ENCODE measurements at places on chromosomes 1 and 21. TPM values are rescaled to one million over a fixed set of nuclear protein-coding genes. Genes with fewer than 3 reads are reported as not detected.

DNA sequence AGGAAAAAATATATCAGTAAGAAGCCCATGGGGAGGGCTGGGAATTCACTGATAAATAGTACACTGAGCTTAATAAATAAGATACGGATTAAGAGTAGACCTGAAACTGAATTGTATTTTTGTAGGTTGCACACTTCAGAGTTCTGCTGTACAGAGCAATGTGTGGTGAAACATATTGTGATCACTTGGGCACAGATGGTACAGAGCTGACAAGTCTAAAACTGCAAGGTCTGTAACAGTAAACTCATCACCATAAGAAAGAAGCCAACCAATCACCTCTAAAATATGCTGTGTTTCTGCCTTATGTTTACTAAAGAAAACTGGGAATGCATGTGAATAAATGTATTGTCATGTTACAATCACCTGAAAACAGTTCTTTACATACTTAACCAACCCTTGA, 360.7 kb downstream of the MRPL39 start:
- no peak for DNase-seq

GRCh38 chr21:32545948-32546441, 39.3 kb downstream of the TCP10L start:
- no peak for DNase-seq

DNA sequence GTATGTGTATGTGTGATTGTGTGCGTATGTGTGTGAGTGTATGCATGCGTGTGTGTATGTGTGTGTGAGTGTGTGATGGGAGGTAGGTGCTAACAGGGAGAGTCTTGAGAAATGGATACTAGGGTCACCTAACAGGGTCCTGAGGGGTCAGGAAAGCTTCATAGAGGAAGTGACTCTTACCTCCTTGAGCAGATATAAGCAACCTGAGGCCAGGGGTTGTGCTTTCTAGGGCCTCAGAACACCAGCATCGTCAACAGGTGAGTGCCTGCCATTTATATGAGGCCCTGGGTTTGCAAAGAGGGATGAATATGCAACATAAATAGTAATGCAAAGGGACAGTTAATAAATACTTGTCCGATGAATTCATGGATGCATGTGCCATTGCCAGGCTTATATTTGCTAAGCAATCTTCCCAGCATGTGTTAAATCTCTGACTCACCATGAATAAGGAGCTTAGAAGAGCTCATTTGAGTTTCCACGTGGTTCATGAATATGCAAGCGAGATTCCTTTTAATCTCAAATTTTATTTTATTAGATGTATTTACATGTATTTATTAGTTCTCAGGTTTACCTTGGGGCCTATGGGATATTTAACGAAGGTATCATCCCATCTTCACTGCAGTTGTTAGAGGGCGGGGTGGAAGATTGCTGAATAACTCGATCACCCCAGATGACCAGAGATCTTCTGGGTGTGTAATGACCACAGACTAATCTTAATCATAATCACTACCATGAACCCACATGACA, 438.3 kb downstream of the CAMTA1 start:
- no peak for DNase-seq

DNA sequence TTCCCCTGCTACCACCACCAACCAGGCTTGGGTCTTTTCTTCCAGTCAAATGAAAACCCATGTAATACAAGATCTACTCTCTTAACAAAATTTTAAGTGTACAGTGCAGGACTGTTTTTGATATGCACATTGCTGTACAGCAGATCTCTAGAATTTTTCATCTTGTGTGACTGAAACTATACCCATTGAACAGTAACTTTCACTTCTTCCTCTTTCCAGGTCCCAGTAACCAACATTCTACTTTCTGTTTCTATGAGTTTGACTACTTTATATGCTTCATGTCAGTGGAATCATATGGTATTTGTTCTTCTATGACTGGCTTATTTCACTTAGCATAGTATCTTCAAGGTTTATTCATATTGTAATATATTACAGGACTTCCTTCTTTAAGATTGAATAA, 45.3 kb upstream of the PLPPR4 start:
- DNase-seq = no peak

ALX3 gene
- polyA plus RNA-seq = not detected

DNA sequence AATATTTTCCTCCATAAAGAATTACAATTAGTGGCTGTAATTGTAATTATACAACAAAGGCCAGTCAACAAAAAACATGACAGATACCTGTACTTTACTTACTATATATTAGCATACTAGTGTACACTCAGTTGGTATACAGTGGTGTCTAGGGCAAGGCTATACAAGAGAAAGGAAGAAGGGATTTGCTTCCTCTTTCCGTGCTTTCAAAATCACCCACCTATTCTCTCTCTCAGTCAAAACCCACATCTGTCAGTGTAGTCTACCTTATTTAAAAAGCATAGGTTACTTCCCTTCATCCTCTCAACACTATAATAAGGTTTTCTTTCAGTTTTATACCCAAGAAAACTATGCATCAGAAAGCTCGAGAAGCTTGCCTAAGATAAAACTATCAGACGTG, 355.8 kb upstream of the NR5A2 start:
- no peak for DNase-seq

DNA sequence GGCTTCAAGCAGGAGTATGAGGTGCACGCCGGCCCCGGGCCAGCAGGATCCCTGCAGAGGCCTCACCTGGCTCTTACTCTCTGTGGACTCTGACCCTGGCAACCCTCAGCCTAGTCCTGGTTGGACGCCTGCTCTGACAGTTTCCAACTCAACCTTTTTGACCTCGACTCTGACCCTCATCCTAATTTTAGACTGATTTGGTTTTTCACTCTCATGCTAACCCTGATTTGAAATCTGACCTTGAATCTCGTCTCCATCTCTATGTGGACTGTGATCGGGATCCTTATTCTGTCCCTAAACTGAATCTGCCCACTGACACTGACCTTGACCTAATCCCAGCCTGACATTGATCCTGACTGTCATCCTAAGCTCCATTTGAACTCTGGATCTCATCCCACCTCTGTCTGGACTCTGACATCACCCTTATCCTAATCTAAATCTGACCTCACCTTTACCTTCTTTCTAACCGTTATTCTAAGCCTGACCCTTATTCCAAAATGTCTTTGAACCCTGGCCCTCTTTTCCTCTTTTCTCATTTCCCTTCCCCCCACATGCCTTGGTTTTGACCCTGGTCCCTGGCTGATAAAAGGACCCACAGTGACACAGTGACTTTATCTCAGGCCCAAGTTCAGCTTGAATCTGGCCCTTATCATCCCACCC, 67.8 kb downstream of the PTPRU start:
- DNase-seq = no peak

GRCh38 chr1:2049225-2049717, 940 bp upstream of the PRKCZ start:
- no peak for DNase-seq

PRDM15 gene
- polyA plus RNA-seq = 5.6 TPM

DNA sequence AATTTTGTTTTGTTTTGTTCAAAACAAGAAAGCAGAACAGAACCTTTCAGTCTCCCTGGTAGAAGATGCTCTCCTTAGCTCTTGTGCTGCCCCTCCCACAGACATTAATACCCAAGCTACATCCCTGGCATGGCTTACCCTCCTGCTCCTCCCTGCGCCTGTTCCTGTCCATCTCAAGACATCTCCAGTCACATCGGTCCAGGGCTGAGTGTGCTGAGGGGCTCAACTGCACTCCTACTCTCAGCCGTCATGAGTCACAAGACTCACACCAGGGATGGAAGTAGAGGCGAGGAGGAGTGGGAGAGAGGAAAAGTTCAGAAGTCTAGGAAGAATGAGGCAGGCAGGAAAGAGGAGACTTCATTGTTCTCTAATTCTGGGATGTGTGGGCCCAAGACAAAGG, 9.2 kb upstream of the TACSTD2 start:
- DNase-seq = no peak

DNA sequence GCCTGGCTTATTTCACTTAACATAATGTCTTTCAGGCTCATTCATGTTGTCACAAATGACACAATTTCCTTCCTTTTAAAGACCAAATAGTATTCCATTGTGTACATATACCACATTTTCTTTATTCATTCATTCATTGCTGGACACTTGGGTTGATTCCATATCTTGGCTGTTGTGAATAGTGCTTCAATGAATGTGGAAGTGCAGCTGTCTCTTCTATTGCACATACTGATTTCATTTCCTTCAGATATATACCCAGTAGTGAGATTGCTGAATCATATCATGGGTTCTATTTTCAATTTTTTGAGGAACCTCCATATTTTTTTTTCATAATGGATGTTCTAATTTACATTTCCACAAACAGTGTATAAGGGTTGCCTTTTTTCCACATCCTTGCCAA, 38.6 kb upstream of the WLS start:
- DNase-seq = no peak

All from left renal cortex interstitium (tissue), 4 donors.